ENCODE measurements at places on chromosomes 6 and 20. TPM values are rescaled to one million over a fixed set of nuclear protein-coding genes. Genes with fewer than 3 reads are reported as not detected.

- DNase-seq = no peak
Measured at GRCh38 chr6:87840324-87840723, 138.3 kb upstream of the AKIRIN2 start.

GRCh38 chr6:72825315-72825911 lies 203.5 kb downstream of the KCNQ5 start:
- DNase-seq = no peak

- DNase-seq = no peak
Measured at GRCh38 chr6:29967379-29968010, 25.2 kb downstream of the HLA-A start.

DNA sequence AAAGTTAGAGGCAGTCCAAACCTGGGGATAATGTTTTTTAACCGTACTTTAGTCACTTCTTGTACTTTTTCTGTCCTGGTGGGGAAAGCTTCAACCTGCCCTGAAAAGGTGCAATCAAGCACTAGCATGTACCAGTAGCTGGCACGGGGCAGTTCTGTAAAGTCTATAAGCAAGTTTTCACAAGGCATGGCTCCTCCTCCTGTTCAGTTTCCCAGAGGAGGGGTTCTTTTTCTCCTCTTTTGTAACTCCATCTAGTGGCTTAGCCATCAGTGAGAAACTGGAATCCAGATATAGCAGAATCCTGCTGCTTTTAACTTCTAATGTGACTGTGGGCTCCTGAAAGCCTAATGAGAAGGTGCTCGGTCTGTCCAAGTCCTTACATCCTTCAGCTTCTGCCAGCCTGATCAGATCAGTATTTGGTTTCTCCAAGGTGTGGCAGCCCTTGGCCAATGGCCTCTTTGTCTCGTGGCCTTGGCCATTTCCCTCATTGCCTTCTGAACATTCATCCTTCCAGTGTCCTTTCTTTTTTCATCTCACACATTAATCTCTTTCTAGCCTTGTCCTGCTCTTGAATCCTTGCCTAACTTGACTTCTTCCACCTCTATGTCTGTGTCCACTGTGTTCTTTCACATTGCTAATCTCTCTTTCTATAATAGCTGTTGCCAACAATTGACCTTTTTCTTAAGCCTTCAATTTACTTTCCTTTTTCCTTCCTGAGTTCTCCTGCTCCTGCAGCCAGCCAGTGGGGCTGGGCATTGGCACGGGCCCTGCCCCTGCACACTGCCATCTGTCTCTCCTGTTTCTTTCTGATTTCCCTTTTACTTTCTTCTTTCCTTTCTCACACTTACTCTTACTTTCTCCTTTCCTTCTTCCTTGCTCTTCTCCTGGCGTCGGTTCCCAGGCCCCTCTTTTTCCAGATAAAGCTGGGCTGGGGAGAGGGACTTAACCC lies 222.0 kb upstream of the SYNCRIP start:
- DNase-seq = no peak

The COL21A1 gene
- not detected for total RNA-seq

The BCKDHB gene
- total RNA-seq = 15.0 TPM

The OR2H1 gene
- not detected for total RNA-seq

GRCh38 chr20:17339000-17339399 lies 112.2 kb downstream of the PCSK2 start:
- DNase-seq = no peak

- DNase-seq = no peak
Measured at GRCh38 chr6:107689951-107690642, 134.0 kb downstream of the SCML4 start.

The BMP5 gene
- total RNA-seq = not detected

The TTPAL gene
- 29.3 TPM for total RNA-seq

The CSTF1 gene
- 54.2 TPM for total RNA-seq

GRCh38 chr6:52077180-52077884 lies 10.1 kb downstream of the PKHD1 start:
- no peak for DNase-seq
